GM04503 (cell line): ENCODE measurements at places on chromosomes 1 and 21.

- DNase-seq = no peak
Observed at GRCh38 chr1:87684713-87685205, 356.1 kb downstream of the LMO4 start.

DNA sequence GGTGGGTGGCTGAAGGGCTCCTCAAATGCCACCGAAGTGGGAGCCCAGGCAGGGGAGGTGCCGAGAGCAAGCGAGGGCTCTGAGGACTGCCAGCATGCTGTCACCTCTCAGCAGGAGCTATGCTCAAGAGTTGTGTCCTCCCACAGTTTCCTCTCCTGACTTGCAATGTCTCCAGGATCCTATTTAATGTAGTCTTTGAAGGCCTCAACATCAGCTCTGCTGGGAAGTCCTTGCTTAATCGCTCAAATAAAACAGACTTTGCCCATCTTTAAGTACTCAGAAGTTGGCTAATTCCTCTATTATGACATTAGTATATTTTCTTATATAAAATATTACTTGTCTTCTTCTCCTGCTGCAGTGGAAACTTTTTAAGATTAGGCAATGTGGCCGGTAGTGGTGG lies 154.2 kb upstream of the NRIP1 start:
- DNase-seq = no peak

- no peak for DNase-seq
Observed at GRCh38 chr1:87940421-87940820, 611.7 kb downstream of the LMO4 start.

- peak; percentile 15 for DNase-seq
Observed at GRCh38 chr1:238628110-238628509, 737.4 kb upstream of the ZP4 start.

DNA sequence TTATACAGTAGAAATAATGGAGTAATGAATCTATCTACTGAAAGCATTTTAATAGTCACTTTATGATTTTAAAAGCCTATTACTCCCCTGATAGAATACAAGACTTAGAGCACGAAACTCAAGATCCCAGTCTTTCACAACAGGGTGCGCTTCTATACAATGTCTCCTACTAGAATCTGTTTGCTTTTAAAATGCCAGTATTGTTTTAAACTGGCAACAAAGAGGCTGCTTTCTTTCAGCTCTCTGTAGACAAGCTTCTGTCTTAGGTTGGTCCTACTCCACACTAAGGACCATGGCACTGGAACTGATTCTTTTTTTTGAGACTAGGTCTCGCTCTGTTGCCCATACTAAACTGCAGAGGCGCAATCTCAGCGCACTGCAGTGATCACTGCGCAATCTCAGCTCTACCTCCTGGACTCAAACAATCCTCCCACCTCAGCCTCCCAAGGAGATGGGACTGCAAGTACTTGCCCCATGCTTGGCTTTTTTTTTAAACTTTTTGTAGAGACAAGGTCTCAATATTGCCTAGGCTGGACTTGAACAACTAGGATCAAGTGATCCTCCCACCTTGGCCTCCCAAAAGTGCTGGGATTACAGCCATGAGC lies 4.8 kb downstream of the DCAF8 start:
- DNase-seq = no peak

- no peak for DNase-seq
Observed at GRCh38 chr1:48329486-48329885, 107.0 kb downstream of the SLC5A9 start.

- no peak for DNase-seq
Observed at GRCh38 chr1:217747156-217747769, 116.1 kb downstream of the SPATA17 start.

DNA sequence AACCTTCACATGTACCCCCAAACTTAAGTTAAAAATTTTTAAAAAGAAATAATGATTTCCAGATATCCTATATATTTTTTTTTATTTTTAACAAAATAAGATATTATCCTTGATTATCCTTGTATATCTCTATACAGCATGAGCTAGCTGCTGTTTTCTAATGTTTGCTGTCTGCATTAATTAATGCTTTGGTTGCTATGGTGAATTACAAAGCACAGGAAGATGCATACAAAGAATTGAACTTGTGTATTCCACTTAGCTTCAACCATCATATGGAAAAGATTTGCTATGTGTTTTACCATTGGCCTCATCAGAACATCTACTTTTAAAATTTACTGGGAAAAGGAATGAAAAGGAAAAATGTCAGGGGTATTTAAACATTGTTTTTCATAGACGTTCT lies 35.4 kb downstream of the VPS45 start:
- no peak for DNase-seq

- DNase-seq = no peak
Observed at GRCh38 chr1:203084588-203085527, 954 bp downstream of the MYOG start.

DNA sequence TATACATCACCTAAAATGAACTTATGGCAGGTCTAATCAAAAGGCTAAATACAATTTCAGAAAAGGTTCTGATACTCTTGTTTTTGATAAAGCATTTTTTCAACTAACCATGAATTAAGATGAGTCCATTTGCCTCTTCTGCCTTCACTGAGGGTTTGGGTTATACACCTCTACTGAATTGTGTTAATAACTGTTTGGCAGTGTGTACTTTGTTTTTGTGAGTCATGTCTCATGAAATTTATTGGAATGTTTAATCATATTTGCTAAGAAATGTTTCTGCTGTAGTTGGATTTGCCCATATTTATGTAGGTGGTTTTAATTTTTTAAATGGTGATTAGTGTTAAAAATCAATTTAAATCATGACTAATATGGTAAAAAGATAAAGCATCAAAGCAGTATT lies 190.5 kb downstream of the HS2ST1 start:
- DNase-seq = no peak

- DNase-seq = no peak
Observed at GRCh38 chr1:157585984-157586383, 11.9 kb downstream of the FCRL4 start.

GRCh38 chr1:178143730-178144690 lies 50.1 kb downstream of the RASAL2 start:
- no peak for DNase-seq

DNA sequence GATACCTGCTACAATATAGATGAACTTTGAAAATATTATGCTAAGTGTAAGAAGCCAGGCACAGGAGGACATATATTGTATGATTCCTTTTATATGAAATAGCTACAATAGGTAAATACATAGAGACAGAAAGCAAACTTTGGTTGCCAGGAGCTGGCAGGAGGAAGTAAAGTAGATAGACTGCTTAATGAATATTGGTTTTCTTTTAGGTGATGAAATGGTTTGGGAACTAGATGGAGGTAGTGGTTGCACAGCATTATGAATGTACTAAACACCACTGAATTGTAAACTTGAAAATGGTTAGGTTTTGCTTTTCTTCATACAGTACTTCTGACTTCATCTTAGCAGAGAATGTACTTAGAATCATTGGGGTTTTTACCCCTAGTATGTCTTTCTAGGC lies 21.5 kb downstream of the ABCB10 start:
- DNase-seq = no peak

DNA sequence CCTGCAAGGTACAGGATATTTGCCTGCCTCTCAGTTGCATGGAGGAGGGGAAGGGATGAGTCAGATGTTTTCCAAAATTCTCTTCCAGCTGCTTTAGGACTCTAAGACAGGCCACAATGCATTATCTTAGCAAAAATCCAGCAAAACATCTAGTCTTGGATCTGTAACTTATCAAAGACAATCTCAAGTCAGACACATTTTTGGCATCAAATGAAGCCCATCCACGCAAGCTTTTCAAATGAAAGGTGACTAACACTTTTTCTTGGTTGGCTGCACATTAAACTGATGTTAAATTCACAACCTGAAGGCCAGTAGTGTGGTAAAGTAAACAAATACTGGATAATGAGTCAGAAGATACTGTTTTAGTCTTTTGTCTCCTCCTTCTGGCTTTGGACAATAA lies 21.3 kb downstream of the FAM78B start:
- no peak for DNase-seq

GRCh38 chr1:153773096-153773921 lies 1.9 kb upstream of the SLC27A3 start:
- DNase-seq = no peak

GRCh38 chr1:31425301-31426081 lies 12.5 kb downstream of the SERINC2 start:
- DNase-seq = no peak

- no peak for DNase-seq
Observed at GRCh38 chr1:210731193-210731592, 402.5 kb downstream of the HHAT start.

DNA sequence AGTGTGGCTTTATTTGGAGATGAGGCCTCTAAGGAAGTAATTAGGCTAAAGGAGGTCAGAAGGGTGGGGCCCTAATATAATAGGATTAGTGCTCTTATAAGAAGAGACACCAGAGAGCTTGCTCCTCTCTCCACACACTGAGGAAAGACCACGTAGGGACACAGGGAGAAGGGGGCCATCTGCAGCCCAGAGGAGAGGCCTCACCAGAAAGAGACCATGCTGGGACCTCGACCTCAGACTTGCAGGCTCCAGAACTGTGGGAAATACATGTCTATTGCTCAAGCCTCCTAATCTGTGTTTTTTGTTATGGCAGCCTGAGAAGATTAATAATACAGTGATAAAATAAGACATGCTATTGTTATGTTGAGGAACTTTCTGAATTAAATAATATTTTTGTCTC lies 8.3 kb downstream of the RCAN1 start:
- no peak for DNase-seq

DNA sequence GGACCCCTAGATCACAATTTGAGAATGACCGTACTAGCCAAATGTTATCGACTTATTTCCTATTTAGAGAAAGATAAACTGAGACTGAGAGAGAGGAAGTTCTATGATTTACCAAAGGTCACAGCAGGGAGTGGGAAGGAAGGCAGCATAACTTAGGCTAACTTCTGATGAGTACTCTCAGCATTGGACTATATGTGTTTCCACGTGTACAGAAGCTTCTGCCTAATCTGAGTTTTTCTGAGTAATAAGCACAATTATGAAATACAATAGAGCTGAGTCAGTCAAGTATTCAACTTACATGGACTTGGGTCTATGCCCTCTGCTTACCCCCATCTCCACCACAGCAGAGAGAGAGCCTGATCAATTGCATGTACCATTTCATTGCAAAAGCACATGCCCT lies 88.1 kb upstream of the HIVEP3 start:
- DNase-seq = no peak

DNA sequence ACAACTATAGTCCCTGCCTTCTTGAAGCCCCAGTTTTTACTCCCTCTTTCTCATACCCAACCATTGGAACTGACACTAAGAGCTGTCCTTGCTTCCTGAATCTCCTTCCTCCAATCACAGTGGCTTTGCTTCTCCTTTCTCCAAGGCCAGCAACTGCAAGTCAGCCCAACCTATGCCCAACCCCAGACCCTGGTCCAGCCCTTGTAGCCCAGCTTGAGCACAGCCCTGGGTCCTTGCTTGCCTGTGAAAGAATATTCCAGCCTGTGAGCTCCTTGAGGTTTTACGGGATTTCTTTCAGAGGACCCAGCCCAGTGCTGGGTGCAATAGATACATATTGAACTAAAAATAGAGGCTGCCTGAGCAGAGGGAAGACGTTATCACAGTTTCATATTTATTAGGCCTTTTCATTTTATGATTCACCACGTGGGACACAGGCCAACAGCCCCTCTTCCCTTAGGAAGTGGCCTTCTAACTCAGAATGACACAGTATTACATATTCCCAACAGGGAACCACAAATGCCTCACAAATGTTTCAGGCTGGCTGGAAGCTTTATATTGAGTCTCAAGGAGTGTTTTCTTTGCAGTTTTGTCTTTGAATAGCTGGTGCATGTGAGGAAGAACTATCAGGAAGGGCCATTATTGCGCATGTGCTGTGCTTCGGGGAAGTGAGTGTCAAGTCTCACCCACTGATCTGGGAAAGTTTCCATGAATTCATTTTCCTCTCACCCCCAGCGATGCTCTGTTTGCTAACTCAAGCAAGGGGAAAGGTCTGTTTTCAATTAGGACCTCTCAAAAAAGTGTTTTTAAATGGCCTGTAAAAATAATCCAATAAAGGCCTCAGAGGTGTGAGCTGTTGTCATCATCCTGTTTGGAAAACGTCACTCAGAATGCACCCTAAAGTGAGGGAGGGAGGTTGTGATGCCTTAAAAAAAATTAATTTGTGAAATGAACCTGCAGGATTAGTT lies 92.3 kb upstream of the NFIA start:
- DNase-seq = peak; percentile 60

- no peak for DNase-seq
Observed at GRCh38 chr1:208465786-208466590, 221.8 kb upstream of the PLXNA2 start.

- DNase-seq = no peak
Observed at GRCh38 chr1:99957818-99958217, 12.0 kb upstream of the SLC35A3 start.

DNA sequence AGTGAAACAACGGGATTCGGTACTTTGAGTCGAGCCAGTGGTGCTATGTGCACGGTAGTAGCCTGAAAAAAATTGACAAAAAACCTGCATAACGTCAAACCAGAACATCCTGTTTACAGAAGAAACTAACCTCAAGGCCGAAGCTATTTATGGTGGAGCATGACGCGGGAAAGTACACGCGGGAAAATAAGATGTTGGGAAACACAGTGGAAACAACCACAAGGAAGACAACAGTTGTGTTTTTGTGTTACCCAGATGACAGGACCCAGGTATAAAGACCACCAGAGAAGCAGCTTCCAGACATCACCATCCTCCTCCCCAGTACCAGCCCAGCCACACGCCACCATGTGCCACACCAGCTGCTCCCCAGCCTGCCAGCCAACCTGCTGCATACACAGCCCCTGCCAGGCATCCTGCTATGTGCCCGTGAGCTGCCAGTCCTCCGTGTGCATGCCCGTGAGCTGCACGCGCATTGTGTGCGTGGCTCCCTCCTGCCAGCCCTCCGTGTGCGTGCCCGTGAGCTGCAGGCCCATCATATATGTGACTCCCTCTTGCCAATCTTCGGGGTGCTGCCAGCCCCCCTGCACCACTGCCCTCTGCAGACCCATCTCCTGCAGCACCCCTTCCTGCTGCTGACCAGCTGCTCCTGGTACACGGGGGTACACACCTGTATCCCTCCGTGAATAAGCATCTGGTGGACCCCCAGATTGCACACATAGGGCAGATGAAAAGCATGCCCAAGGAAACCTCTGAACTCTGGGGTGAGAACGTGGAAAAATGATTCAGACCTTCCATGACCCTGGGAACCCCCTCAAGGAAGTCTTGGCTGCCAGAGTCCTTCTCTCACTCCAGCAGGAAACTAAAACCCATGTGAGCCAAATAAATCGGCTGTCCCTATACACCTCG lies at the start of gene KRTAP12-3:
Gene KRTAP12-3, plus strand, starts transcription at position 298 of the 906 bp plus-strand sequence. Its CDS starts 48 bp downstream, at position 346.
- DNase-seq = no peak

DNA sequence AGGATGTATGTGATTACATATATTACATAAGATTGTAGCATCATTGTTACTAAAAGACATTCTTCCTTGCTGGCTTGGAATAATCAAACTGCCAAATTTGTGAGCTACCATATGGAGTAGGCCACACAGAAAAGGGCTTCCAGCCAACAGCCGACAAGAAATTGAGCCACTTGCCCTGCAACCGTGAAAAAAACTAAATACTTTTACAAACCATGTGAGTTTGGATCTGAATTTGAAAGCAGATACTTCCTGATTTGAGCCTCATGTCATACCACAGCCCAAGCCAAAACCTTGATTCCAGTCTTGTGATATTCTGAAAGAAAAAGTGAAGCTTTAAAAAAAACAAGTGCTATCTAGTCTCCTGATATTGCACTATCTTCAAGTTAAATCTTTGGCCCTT lies 55.6 kb upstream of the PRMT6 start:
- DNase-seq = no peak

GRCh38 chr1:43520100-43520778 lies 10.4 kb upstream of the PTPRF start:
- no peak for DNase-seq

GRCh38 chr1:219924342-219924741 lies 4.0 kb downstream of the SLC30A10 start:
- no peak for DNase-seq

GRCh38 chr1:173314656-173315055 lies 107.5 kb upstream of the TNFSF4 start:
- DNase-seq = no peak
